ENCODE measurements at places on chromosomes 5 and 9. TPM values are rescaled to one million over a fixed set of nuclear protein-coding genes. Genes with fewer than 3 reads are reported as not detected.

NR2F1-AS1 gene
- not detected for total RNA-seq

SIT1 gene
- 74.6 TPM for total RNA-seq

LHX2 gene
- total RNA-seq: not detected

PCA3 gene
- total RNA-seq: not detected

BHMT2 gene
- total RNA-seq: not detected

HTR4 gene
- not detected for total RNA-seq

MRRF gene
- 52.5 TPM for total RNA-seq

- no peak overlapping the region for H3K27ac ChIP-seq
- no peak for DNase-seq
- H3K4me3 ChIP-seq: no peak overlapping the region
- no peaks in the 10 kb centered on the region for H3K36me3 ChIP-seq
Observed at GRCh38 chr5:136084698-136085097, 47.9 kb upstream of the SMAD5 start.

DNA sequence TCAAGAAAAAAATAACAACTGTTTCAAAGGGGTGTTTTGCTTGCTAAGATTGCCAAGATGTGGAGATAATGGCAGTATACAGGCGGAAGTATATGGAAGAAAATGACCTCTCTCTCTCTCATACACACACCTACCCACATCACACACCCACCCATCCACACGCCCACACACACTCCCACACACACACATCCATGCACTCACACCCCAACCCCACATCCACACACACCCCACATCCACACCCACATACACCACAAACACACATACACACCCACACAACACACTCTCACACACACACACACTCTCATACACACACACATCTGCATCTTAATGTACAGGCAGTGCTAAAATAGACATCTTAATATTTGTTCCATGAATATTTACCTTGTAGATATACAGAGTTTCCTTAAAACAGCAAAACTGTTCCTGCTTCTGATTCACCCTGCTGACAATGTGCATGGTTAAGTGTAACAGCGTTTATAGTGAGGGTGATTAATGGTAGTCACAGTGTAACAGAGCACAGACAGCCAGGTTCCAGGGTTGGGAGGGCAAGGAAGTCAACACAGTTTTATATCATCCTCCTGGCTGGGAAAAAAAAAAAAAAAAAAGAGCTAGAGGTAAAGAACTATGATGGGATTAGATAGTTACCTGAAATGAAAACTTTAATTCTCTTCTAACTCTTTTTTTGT is 8.3 kb downstream of the BHMT2 start:
- H3K27me3 ChIP-seq: peaks cover 3% of the 10 kb centered on the region
- no peak for DNase-seq
- H3K4me3 ChIP-seq: no peak overlapping the region
- H3K27ac ChIP-seq: no peak overlapping the region
- no peaks in the 10 kb centered on the region for H3K4me1 ChIP-seq

DNA sequence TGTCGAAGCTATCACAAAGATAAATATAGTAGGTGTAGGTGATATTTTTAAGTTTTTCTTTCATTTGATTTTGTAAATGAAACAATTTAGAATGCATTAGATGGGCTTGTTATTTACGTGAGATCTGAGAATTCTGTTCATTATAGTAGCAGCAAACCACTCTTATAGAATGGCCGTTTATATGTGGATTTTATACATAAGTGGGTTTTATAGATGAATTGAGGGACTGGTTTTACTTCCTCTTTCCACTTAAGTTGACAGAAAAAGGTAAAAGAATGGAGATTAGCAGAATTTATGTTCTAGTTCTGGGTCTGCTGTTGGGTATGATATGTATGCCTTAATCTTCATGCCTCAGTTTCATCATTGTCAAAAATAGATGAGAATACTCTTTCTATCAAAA is 5.6 kb downstream of the RMI1 start:
- H3K27ac ChIP-seq: no peak overlapping the region
- H3K4me3 ChIP-seq: no peak overlapping the region

DNA sequence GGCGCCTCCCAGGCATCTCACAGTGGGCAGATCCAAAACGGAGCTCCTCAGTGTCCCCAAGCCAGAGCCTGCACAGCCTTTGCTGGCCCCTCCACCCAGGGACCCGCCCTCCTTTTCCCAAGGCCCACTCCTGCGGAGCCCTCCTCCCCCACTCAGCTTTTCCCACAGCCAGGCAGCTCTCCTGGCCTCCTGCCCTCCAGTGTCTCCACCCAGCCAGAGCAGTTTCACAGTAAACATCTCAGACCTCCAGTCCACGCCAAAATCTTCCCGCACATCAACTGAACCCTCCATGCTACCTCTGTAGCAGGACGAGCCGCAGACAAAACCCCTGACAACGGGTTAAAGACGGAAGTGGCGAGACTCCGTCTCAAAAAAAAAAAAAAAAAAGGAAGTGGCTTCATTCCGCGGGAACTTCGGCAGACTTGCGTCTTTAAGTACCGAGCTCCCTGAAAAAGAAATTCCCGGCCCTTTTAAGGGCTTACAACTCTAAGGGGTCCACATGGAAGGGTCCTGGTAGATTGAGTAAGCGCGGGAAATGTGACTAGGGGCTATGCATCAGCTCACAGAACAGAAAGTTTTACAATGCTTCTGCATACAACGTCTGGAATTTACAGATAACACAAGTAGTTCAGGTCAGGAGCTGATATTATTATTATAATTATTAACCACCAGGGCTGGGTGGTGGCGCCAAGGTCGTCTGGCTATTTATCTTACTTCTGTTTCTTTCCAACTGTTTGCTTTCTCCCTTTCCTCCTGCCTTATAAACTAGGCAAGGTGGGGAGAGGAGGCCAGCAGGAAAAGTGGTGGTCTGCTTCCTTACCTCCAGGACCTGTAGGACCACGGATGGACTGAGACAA is 11.4 kb upstream of the GRIN1 start:
- H3K4me3 ChIP-seq: peak overlapping the region; percentile 84
- peak overlapping the region; percentile 87 for H3K27ac ChIP-seq
- peaks cover 2% of the 10 kb centered on the region for H3K36me3 ChIP-seq
- peaks cover 20% of the 10 kb centered on the region for H3K4me1 ChIP-seq
- no peaks in the 10 kb centered on the region for H3K27me3 ChIP-seq
- DNase-seq: peak; percentile 50

- H3K4me1 ChIP-seq: peaks cover 13% of the 10 kb centered on the region
- peaks cover 3% of the 10 kb centered on the region for H3K27me3 ChIP-seq
- no peak for DNase-seq
- no peak overlapping the region for H3K27ac ChIP-seq
- no peaks in the 10 kb centered on the region for H3K36me3 ChIP-seq
Observed at GRCh38 chr5:79133121-79133656, 21.6 kb downstream of the BHMT start.

GRCh38 chr9:85521371-85522197 is 220.2 kb downstream of the AGTPBP1 start:
- no peaks in the 10 kb centered on the region for H3K36me3 ChIP-seq
- no peak overlapping the region for H3K27ac ChIP-seq
- no peak for DNase-seq
- peaks cover 29% of the 10 kb centered on the region for H3K27me3 ChIP-seq

- H3K4me1 ChIP-seq: no peaks in the 10 kb centered on the region
- no peaks in the 10 kb centered on the region for H3K36me3 ChIP-seq
- H3K4me3 ChIP-seq: no peak overlapping the region
Observed at GRCh38 chr5:95671826-95672225, 11.0 kb downstream of the SPATA9 start.

DNA sequence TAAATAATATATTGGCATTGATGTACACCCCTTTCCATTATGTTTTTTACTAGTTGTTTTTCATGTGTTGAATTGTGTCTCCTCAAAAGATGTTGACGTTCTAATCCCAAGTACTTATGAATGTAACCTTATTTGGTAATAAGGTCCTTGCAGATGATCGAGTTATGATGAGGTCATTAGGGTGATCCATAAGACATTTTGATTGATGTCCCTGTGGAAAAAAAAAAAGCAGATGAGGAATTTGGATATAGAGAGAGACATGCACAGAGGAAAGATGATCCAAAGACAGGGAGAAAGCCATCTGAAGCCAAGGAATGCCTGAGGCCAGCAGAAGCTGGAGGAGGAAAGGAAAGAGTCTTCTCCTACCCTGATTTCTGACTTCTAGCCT is 632.7 kb downstream of the TLR4 start:
- no peaks in the 10 kb centered on the region for H3K36me3 ChIP-seq
- H3K4me1 ChIP-seq: no peaks in the 10 kb centered on the region
- H3K4me3 ChIP-seq: no peak overlapping the region
- no peaks in the 10 kb centered on the region for H3K27me3 ChIP-seq
- no peak for DNase-seq

DNA sequence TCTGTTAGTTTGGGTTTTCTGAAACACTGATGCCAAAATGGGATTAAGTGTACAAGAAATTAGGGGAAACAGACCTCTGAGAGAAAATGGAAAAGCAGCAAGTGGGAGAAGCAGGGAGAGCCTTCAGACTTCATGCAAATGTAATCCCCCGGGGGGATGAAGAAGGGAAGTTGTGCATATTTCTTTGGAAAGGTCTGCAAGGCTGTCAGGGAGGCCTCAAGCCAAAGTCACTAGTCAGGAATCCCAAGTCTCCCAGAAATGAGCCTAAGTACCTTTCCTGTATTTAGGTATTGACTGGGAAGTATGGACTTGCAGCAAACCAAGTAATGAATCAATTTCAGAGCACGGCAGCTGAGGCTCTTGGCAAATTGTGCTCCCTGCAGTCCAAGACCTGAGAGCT is 2.2 kb downstream of the FTMT start:
- H3K4me1 ChIP-seq: no peaks in the 10 kb centered on the region
- H3K27me3 ChIP-seq: no peaks in the 10 kb centered on the region
- no peaks in the 10 kb centered on the region for H3K36me3 ChIP-seq
- no peak overlapping the region for H3K4me3 ChIP-seq

GRCh38 chr5:52989025-52989780 is at the start of gene ITGA2:
Gene ITGA2, plus strand, starts transcription at chr5:52989352. Its CDS starts 117 bp downstream, at chr5:52989469.
- H3K27me3 ChIP-seq: peaks cover 11% of the 10 kb centered on the region
- peak; percentile 47 for DNase-seq
- no peaks in the 10 kb centered on the region for H3K36me3 ChIP-seq
- H3K27ac ChIP-seq: peak within 1 kb of the TSS; percentile 20
- peaks cover 30% of the 10 kb centered on the region for H3K4me1 ChIP-seq
- peak within 1 kb of the TSS; percentile 73 for H3K4me3 ChIP-seq

DNA sequence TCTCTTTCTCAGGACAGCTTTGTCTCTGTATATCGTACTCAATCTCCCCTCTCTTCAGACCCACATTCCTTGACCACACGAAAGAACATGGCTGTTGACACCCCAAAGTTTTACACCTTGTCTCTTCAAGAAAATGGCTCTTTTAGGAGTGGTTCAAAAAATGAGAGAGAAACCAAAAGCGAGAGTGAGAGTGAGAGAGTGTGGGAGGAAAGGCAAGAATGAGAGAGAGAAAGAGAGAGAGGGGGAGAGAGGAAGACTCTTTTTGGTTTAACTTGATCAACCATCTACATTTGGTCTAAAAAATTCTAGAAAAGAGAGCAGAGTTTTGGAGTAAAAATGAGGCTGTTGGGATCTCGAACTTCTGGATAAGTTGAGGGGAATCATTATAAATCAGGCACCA is 581.8 kb upstream of the WWC1 start:
- no peak overlapping the region for H3K4me3 ChIP-seq
- H3K27me3 ChIP-seq: no peaks in the 10 kb centered on the region
- no peaks in the 10 kb centered on the region for H3K4me1 ChIP-seq
- DNase-seq: no peak
- no peaks in the 10 kb centered on the region for H3K36me3 ChIP-seq

DNA sequence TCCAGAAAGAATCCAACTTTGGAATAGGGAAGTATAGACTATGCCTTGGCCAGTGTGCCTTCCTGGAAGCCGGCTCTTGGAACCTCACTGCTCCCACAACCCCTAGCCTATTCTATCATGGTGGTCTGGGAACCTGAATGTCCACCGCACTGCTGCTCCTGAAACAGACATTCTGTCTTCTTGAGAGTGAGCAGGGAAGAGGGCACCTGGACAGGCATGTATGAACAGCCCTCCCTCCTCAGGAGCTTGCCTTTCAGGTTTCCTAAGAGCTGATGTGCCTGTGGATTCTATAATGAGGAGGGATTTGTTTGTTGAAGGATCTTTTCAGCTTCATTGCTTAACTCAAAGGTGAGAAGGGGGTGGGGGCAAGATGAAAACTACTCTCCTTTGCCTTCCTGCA is 55.1 kb upstream of the XPA start:
- H3K4me3 ChIP-seq: no peak overlapping the region
- no peaks in the 10 kb centered on the region for H3K4me1 ChIP-seq
- H3K27me3 ChIP-seq: peaks cover 2% of the 10 kb centered on the region

- peaks cover 86% of the 10 kb centered on the region for H3K4me1 ChIP-seq
- peak overlapping the region; percentile 71 for H3K27ac ChIP-seq
- H3K27me3 ChIP-seq: no peaks in the 10 kb centered on the region
- DNase-seq: peak; percentile 74
- peaks cover 19% of the 10 kb centered on the region for H3K36me3 ChIP-seq
Observed at GRCh38 chr5:6729386-6730310, 16.4 kb downstream of the TENT4A start.

- no peak overlapping the region for H3K27ac ChIP-seq
- no peaks in the 10 kb centered on the region for H3K27me3 ChIP-seq
- no peaks in the 10 kb centered on the region for H3K36me3 ChIP-seq
- no peak for DNase-seq
- H3K4me1 ChIP-seq: no peaks in the 10 kb centered on the region
- no peak overlapping the region for H3K4me3 ChIP-seq
Observed at GRCh38 chr9:28916348-28916747, 1343.1 kb upstream of the C9orf72 start.

DNA sequence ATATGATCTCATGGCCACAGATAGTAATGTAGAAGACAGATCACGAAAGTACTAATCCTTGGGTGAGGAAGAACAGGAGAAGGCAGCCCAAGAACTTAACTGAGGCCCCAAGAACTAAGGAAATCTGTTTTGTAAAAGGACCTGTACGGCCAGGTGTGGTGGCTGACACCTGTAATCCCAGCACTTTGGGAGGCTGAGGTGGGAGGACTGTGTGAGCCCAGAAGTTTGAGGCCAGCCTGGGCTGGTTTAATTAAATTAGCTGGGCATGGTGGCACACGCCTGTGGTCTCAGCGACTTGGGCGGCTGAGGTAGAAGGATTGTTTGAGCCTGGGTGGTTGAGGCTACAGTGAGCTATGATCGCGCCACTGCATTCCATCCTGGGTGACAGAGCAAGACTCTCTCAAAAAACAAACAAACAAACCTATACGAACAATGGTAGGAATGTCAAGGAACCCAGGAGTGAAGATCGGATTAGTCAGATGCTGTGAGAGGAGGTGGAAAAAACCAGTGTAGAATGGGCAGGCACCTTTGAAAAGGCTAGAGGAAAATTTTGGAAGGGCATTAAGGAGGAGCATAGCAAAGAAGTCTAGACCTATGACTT is 283.8 kb upstream of the DMRT1 start:
- H3K27ac ChIP-seq: no peak overlapping the region
- no peak for DNase-seq
- H3K4me1 ChIP-seq: peaks cover 20% of the 10 kb centered on the region
- H3K4me3 ChIP-seq: no peak overlapping the region
- no peaks in the 10 kb centered on the region for H3K36me3 ChIP-seq

- no peak overlapping the region for H3K27ac ChIP-seq
- no peak overlapping the region for H3K4me3 ChIP-seq
- no peaks in the 10 kb centered on the region for H3K36me3 ChIP-seq
- no peaks in the 10 kb centered on the region for H3K27me3 ChIP-seq
- DNase-seq: no peak
Observed at GRCh38 chr5:113435575-113435974, 786 bp upstream of the TSSK1B start.

GRCh38 chr9:107336718-107337360 is 53.8 kb downstream of the RAD23B start:
- H3K36me3 ChIP-seq: peaks cover 22% of the 10 kb centered on the region

Data from activated CD4-positive, alpha-beta memory T cell treated with anti-CD3 and anti-CD28 coated beads for 36 hours (primary cell).